ENCODE measurements at places on chromosomes 13 and 19.

- DNase-seq, result no peak
Observed at GRCh38 chr19:39676004-39676403, 20.3 kb downstream of the LGALS16 start.

DNA sequence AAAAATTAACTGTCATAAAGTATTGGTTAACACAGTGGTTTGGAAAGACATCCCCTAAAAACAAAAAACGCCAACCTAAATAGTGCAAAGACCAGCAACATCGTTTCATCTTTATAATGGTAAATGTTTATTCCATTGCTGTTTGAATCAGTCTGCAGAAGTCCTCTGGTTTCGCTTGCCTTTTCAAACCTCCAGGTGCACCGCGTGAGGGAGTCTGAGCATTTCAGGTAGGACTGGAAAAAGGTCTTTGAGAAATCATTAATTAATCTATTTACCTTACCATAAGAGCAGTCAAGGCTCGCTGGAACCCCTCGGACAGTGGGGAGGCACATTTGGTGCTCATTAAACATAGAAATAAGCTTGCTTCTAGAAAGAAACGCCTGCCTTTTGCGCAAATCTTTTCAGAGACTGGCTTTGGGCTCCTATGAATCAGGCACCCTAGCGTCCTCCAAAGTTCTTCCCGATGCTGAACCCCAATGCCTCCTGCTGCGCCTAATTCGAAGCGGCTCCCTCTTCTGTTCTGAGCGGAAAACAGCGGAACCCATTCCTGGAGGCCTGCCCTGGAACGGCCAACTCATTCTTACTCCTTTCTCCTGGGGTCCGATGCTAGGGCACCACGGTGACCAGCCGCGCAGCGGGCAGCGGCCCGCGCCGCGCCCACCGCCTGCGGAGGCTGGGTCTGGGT, 951 bp upstream of the MTUS2 start:
- peak; percentile 21 for DNase-seq

DNA sequence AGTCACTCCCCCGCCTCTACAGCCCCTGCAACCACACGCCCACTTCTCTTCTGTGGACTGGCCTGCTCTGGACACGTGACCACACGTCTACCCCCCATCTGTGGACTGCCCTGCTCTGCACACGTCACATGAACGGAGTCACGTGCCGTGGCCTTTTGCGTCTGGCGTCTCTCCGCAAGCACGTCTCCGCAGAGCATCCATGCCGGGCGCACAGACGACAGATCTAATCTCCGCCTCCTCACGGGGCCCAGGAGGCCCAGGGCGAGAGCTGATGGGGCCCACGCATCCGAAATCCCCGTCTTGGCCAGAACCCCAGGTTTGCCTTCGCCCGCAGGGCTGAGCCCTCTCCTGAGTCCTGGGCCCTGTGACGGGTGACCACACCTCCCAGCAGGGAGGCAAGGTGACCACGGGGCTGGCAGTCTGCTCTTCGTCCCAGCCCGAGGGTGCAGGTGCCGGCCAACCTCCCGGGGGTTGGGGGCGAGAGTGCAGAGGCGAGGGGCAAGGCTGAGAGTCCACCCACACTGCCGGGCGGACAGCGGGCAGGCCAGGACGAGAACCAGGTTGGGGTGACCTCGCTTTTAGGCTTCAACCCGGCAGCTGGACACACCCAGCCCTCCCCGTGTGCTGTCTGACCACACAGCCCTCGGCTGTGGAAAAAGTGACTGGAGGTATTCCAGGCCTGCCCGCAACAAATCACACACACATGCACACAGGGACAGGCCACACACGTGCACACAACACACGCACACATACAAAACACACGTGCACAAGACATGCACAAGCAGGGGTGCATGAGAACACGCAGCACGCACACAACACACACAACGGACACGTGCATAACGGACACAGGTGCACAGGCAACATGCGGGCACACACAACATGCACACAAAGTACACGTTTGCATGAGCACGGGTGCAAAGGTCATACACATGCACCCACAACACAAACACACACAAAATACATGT, 3.9 kb downstream of the SBNO2 start:
- DNase-seq, result peak; percentile 96

DNA sequence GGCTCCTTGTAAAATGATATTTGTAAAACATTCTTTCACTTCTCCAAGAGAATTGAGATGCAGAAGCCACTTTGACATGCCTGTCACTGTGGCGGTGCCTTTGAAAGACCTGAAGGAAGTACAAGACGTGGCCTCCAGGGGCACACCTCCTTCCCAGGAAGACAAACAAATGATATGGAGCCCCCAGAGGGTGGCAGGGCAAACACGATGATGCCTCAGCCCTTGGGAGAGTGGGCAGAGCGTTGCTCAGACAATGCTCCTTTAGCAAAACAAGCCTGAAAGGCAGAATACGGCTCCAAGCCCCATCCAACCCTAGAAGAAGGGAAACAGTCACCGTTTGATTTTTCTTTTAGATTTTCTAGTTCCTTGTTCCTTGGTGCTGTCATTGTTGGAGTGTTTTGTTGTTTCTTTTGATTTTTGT, 9.2 kb upstream of the ATP12A start:
- DNase-seq, result no peak

DNA sequence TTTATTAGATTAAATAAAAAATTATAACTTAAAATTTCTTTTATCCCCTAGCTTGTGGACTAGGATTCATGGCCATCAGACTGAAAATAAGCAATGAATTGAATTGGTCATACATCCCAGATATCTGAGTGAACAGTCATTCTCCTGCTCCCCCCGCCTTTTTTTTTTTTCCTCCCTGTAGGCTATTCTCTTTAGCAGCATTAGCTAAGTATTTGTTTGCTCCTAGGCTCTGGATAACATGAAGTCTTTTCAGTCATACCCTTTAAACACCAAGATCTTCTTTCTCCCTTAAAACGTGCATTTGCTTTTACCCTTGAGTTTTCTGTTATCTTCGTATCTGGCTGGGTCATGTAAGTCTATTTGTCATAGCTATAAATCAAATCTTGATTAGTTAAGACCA, 866.7 kb upstream of the SPRY2 start:
- no peak for DNase-seq

- DNase-seq, result no peak
Observed at GRCh38 chr19:51047031-51047335, 12.2 kb upstream of the KLK12 start.

DNA sequence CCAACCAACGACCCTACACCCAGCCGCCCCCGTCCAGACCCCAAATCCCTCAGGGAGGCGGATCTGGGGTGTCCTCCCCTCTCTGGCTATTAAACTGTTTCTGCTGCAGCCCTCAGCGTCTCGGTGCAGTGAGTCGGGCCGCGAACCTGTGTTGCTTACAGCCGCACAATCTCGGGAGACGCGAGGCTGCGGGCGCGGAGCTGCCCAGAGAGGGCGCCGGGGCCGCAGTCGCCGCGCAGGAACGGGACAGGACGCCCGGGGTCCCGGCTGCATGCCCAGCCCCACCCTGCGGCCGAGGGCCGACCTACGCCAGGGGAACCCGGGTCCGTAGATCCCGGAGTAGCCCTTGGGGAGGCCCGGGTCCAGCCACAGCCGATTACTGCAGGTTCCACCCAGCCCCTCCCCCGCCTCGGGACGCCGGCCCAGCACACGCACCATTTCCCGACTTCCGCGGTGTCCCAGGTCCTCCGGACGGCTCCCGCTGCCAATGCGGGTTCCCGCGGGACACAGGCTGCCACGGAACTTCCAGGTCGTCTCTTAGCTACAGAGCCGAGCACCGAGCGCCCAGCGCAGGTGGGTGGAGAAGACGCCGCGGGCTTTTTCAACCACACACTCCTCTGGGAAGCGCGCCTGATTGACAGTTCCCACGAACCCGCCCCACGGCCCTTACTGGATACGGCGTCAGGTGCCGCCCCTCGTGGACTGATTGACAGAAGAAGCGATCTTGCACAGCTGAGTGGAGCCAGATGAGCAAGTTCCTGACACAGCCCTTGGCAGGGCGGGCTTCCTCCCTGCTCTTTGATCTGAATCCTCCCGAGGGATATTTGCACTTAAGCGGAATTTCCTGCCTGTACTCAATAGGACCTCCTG, at the start of gene ZNF799:
ZNF799 (minus strand) TSS at position 639 of the 870 bp plus-strand sequence; CDS start at position 438, 201 bp downstream.
- peak; percentile 97 for DNase-seq

DNA sequence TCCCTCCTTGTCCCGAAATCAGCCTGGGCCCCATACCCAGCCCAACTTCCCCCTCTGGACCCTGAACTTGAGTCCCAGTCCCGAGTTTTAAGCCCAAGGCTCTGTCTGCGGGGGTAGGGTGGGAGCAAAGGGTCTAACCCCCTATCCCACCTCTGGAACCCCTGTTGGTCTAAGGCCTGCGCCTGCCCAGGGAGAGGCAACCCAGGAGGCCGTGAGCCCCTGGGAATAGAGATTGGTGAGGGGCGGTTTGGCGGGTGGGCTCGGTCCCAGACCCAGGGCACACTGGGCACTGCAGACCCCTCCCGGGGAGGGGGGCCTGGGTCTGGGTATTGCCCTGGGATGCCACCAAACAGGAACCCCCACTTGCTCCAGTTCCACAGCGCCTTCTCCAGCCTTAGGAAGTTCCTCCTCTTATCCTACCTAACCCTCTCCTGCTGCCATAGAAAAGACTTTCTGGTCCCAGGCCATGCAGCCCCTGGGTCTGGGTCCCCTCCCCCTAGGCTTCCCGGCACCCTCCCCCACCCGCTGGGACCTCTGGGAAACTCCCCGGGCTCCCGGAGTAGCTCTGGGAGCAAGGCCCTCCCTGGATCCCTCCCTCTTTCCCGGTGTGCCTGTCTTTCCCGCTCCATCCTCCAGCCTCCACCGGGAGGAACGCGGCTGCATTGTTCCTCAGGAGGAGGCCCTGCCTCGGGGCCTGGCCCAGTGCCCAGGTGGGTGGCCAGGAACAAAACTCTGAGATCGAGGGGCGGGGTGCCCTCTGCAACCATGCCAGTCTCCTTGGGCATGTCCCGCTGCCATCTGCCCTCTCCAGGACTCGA, 33.6 kb upstream of the NANOS3 start:
- DNase-seq, result peak; percentile 87

GRCh38 chr13:106503272-106503671, 32.2 kb downstream of the EFNB2 start:
- DNase-seq, result no peak

DNA sequence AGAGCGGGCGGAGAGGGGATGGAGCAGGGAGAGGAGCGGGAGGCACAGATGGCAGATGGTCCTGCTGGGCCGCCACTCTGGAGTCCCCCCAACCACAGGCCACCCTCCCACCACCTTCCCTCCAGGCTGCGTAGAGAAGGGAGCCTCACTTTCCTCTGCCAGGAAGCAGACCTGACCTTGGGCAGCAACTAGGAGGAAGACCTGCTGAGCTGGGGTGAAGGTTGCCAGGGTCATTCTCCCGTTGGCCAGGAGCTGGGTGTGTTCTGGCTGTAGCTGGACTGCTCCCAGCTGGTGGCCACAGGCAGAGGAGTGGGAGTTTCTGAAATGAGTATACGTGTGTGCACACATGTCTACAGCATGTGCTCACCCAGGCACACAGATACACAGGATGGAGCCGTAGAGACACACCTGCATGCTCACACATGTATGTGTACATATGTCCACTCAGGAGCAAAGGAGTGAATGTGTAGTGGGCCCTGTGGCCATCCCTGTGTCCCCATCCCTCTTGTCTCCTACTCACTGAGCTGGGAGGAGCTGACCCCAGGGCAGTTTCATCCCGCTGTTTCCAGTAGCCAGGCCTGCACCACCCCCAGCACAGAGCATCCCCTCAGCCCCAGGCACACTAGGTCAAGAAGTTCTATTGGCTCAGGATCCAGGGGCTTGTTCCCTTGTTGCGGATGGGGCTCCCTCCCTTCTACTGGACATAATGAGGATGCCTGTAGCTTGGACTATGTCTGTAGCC, 53.0 kb downstream of the CHST8 start:
- DNase-seq, result peak; percentile 40

DNA sequence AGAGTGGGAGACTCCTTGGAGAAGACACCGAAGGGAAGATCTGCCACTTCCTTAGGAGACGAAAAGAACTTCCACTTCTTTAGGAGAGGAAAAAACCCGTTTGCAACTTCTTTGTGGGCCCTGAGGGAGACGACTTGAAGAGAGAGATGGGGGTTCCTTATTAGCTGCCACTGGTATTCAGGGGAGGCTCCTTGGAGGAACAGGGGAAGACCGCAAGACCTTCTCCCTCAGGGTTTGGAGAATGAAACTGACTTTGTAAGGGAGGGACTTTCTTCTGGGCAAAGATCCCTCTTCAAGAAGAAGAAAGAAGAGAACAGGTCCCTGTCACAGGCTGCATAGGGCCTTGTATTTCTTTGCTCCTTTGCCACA, 416 bp downstream of the BCKDHA start:
- no peak for DNase-seq

GRCh38 chr13:94435604-94436226, 43.8 kb downstream of the DCT start:
- no peak for DNase-seq

DNA sequence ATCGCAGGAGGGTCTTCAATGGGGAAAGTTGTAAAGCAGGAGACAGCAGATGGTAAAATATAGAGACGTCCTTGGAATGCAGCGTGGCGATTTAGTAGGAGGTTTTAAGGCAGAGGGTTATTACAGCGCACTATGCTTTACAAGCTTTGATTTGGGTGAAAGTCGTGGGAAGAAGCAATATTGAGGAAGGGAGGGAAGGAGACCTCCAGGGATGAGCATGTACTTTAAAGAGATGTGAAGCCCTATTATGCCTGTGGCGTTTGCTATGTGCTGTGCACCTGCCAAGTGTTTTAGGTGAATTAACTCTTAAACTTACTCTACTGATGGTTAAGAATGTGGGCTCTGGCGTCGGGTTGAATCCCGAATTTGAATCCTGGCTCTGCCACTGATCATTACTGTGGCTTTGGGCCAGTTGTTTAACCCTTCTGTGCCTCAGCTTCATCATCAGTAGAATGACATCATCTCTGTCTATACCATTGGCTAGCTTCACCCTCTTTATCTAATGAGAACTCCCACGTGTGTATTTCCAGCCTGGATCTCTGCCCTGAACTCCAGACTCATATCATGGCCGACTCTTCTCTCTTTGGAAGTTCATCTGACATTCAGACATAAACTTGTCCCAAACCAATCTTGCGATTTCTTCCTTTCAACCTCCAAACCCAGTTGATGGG, 583 bp downstream of the CCDC61 start:
- DNase-seq, result no peak

GRCh38 chr13:96141032-96141431, 51.1 kb downstream of the HS6ST3 start:
- no peak for DNase-seq

DNA sequence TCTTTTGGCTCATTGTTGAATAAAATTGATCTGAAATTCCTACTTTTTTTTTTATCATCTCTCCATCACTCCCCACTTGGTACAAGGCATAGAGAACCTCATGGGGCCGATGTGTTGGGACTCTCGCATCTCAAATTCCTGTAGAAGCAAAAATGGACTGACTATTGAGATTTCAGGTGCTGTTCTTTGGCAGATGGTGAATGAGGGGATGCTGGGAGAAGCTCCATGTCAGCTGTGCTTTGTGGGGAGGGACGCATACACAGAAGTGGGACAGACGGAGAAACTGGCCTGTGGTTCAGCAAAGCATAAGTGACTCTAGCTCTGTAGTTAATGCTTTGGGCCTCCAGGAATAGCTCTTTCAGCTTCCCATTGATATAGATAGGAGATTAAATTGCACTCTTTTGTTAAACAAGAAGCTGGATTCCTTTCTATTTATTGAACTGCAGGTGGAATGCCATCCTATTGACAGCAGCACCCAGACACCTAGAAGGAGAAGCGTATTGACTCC, 194.5 kb upstream of the RNF113B start:
- DNase-seq, result no peak

- no peak for DNase-seq
Observed at GRCh38 chr19:1745589-1746031, 7.7 kb upstream of the ONECUT3 start.

Data from BE2C (cell line).